Spleen (tissue), 13 donors: ENCODE measurements at places on chromosomes 6 and 20.

DNA sequence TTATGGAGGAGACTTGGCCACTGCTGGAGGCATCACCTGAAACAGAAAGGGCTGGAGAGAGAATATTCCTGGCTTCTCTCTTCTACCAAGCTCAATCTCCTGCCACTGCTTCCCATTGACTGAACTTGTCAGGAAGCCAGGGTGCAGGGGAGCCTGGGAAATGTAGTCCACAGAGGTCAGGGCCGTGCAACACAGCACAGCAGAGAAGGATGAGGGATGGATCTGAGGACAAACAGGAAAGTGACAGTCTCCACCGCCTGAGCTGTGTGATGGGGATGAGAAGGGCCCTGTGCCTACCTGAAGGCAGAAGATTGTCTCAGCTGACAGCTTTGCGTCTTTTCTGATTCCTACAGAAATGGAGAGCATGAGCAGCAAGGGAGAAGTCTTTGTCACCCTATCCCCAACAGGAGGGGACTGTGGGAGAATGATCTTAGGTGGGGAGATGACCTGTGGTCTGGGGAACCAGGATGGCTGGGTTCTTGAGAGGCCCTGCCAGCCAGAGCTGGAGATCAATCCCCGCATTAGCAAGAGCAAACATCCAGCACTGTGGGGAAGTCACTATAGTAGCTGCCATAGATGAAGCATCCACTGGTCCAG lies 114.2 kb downstream of the SNX5 start:
- DNase-seq = no peak

- no peak for DNase-seq
These were observed 116.6 kb downstream of the FOXO3 start for GRCh38 chr6:108677357-108677756.

DNA sequence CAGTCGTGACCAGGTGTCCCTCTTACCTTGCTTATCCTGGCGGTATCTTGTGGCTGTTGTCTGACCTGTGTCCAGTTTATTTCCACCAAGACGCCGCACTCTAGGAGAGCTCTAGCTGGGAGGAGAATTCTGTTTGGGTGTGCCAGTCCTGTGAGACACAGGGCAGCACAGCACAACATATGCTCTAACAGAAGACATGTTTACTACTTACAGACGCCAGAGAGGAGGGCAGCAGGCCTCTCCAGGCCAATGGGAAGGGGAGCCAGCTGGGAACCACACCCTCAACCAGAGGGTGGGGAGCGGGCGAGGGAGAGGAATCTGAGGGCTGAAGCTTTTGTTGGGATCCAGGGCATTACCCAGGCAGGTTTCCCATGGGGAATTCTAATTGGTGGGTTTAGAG lies 25.2 kb upstream of the FERMT1 start:
- no peak for DNase-seq

- DNase-seq = no peak
These were observed 5.3 kb upstream of the TNFAIP3 start for GRCh38 chr6:137861550-137862337.

GRCh38 chr20:51769976-51770615 lies 1.9 kb upstream of the ATP9A start:
- no peak for DNase-seq

- no peak for DNase-seq
These were observed 11.5 kb downstream of the PMEPA1 start for GRCh38 chr20:57698116-57698866.

DNA sequence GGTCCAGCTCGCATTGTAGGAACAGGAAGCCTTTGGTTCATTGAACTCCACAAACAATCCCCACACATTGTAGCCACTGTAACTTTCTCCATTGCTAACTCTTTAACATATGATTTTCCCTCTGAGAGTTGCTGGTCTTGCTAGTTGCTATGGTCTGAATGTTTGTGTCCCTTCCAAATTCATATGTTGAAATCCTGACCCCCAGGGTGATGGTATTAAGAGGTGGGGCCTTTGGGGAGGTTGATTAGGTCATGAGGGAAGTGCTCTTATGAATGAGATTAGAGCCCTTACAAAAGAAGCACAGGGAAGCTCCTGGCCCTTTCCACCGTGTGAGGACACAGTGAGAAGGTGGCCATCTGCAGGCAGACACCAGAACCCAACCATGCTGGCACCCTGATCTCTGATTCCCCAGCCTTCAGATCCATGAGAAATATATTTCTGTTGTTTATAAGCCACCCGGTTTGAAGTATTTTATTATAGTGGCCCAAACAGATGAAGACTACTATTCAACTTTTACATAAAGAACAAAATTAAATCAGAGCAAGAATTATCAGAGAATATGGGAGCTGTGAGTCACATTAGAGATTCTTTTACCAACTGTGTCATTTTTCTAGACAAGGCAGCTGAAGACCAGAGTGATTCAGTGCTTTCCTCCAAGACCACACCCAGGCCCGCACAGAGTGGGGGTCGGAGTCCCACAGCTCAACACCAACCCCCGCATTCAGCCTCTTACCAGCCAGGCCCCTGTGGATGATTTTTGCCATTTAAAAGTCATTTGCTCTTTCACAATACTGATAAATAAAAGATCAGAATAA lies 143.0 kb downstream of the SAMD5 start:
- no peak for DNase-seq

DNA sequence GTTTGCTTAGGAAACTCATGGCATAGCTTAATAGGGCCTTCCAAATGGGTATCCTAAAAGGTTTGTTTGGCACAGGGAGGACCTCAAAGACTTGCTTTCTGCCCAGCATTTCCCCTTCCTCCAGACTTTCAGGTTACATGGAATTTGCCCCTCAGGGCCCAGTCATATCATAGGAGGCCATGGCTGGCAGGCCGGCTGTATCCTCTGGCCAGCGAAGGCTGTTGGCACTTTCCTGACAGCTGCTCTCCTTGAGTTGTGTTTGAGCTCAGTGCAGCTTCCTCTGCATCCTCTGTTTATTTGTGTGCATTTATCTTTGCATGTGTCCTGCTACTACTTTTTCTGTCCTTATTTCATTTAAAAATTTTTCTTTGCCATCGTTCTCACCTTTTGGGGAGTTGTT lies 90.9 kb downstream of the ANKS1A start:
- DNase-seq = no peak

GRCh38 chr20:24798930-24799705 lies 150.0 kb upstream of the CST7 start:
- DNase-seq = peak; percentile 65

- peak; percentile 95 for DNase-seq
These were observed 2.1 kb upstream of the RBM38 start for GRCh38 chr20:57388953-57389694.

DNA sequence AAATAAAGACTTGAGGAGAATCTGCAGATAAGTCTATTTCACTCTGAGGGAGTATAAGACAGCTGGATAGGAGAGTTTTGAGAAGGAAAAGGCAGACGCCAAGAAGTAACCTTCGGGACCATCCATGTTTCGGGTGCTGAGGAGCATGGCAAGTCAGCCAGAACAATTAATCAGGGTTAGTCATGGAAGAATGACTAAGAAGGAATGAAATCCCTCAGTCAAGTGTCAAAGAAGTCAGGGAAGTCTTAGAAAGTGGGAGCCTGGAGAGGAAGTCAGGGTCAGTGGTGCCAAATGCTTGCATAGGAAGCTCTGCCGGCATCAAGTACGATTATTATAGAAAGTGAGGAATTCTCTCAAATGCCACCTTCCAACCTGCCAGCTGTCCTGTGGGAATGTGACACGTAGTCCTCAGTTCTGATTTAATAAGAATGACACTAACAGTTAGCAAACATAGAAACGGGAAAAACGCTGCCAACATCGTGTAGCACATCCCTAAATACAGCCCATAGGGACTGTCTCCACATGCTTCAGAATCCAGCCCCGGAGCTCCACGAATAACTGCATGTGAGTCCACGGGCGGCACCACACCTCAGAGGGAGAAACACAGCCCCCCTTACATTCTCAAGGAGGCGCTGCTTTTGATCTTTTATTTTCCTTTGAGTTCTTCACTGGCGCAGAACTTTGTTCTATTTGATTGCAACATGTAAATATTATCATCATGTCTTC lies 602.7 kb downstream of the PRKN start:
- DNase-seq = no peak

DNA sequence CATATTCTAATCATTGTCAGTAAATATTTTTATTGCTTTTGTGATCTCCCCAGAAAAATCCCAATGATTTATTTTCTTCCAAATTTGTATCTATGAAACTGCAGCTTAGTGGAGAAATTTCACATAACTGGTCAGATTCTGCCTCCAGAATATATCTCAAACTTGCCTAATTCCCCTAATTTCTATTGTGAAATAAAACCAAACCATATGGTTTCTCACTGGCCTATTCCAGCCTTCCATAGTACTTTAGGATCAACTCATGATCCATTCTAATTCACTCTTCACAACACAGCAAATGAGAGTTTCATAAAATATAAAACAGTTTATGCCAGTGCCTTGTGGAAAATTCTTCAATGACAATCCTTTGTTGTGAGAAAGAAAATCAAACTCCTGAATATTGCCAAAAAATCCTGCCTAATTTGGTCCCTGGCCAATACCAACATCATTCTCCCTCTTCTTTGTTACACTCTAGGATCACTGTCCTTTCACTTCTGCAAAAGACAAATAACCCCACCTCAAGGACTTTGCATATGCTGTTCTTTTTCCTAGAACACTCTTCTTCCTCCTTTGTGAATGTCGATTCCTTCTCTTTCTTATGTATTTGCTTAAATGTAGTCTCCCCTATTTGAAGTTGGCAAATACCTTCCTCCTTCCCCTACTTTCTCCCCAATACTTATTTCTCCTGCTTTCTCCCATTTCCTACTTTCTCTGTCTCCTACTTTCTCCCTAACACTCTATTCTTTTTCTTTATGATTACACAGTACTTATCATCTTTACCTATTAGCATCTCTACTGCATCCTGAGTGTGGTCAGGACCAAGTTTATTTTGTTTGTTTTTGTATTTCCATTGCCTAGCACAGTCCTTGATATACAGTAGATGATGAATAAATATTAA lies 587.5 kb downstream of the RFPL4B start:
- DNase-seq = no peak

- DNase-seq = no peak
These were observed 275.4 kb downstream of the PTPRT start for GRCh38 chr20:42914302-42914701.

DNA sequence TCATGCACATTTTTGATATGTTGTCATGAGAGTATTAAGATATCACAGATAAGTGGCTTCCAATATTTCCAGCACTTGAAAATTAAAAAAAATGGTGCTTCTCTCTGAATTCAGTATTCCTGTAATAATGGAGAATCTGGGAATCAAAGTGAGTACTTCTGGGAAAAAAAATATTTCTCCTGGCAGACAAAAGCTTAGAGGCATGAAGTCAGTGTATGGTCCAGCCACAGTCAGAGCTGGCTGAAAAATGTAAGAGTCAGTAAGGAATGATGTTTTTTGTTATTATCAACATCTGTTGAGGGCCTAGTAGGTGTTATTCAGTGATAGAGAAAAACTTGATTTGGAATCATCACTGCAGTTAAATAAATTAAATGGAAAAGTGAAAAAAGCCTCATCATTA lies 3.2 kb upstream of the RFPL4B start:
- no peak for DNase-seq

GRCh38 chr6:159440911-159441703 lies 251.9 kb downstream of the SOD2 start:
- no peak for DNase-seq

GRCh38 chr6:152096863-152097496 lies 289.5 kb downstream of the ESR1 start:
- no peak for DNase-seq

DNA sequence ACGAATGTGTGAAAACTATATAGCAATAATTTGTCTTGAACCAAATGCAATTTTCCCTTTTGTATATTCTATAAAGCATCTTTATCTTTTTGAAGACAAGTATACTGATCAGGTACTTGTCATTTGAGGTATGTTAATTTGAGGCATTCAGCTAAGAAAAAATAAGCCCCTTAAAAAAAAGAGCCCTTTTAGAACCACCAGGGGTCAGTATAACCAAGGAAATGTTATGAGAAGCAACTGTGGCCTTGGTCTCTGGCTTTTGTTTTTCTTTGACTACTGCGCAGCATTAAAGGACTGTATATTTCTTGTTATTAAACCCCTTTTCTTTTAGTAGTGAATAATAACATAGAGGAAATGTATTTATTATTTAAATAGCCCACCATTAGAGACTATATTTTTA lies 43.1 kb downstream of the CD109 start:
- DNase-seq = no peak

DNA sequence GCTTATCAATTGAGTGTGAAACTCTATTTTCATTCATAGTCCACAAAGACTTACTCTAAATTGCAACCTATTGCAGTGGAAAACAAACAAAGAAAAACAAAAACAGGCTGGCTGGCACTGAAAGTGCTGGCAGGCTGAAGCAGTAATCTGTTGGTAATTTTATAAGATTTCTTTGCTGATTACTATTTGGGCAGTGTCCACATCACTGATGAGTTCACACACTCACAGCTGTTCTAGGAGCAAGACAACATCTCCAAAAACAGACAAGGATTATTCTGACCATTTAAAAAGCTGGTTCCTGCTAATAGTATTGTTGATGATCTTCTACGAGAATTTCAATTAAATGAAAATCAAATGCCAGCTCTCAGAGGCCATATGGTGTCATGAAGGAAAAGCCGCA lies 26.9 kb downstream of the MARCKS start:
- DNase-seq = no peak

GRCh38 chr6:13116155-13116554 lies 212.2 kb downstream of the TBC1D7 start:
- no peak for DNase-seq

- DNase-seq = no peak
These were observed 582.1 kb upstream of the HTR1E start for GRCh38 chr6:86355271-86355670.

GRCh38 chr6:17673543-17674254 lies 33.0 kb downstream of the NUP153 start:
- DNase-seq = no peak

DNA sequence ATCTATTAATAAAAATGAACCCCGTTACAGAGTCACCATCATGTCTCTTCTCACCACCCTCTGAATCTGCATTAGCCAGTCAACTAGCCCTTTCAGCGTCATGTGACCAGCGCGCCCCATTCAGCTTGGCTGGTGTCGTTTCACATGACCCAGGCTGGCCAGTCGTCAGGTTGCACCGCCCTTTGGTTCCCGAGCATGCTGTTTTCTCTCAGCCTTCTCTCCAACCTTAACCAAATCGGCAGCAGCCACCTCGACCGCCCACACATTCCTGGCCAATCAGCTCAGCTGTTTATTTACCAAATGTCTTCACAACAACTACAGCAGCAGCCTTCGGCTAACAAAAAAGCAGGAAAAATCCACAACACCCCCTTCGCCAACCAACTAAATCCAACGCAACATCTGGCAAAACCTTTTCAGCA lies 5.6 kb downstream of the SRSF3 start:
- peak; percentile 78 for DNase-seq

DNA sequence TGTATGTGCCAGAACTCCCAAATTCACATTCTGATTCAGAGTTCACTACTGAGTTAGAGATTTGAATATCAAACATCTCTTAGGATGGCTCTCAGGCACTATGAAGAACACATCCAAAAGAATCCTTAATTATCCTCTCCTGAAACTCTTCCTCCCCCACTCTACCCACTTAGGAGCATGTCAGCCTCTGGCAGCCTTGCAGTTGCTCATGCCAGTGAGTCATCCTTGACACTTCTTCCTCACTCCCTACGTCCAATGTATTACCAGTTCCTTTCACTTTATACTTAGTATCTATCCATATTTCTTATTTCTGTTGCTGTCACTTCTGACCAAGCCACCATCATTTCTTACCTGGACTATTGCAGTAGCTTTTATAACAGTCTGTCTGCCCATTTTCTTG lies 192.0 kb upstream of the IMPG1 start:
- DNase-seq = no peak
